ENCODE measurements at places on chromosomes 7 and 10. TPM values are rescaled to one million over a fixed set of nuclear protein-coding genes. Genes with fewer than 3 reads are reported as not detected.

ZNF138 gene
- polyA plus RNA-seq, result 5.1 TPM

DNA sequence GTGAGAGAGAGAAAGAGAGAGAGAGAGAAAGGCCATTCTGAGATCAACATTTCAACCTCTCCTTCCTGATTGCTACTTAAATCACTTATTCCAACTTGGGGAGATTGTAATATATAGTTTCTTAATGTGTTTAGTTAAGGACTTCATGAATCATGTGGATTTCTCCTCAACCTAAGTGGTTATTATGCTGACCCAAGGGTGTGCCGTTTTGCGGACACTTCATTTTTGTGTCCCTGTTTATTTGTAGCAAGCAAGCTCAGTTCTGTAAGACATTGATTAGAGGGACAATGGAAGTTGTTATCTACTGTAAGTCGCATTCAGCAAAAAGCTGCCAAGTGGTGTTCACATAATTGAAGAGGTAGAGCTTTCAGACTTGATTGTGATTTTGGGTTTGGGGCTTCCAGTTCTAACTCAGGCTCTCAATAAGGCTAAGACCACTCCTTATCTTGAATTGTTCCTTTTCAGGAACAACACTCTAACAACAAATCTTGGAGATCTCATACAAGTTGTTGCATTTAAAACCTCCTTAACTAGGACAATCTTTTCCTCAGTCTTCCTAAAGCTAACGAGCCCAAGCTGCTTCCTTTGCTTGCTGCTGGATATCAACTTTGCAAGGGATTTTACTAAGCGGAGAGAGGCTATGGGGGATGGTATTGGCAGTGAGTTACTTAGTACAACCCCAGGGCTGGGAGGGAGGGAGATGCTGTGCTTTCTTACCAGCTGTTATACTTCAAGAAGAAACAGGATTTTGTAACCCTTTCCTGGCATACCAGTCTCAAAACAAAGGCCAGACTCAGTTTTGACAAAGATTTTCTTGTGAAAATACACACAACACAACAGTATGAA, 19.8 kb upstream of the COL1A2 start:
- DNase-seq, result peak; percentile 94

- DNase-seq, result no peak
These were observed 80.2 kb downstream of the DKK1 start for GRCh38 chr10:52394246-52394645.

GRCh38 chr10:99661377-99661763, 2.1 kb downstream of the ENTPD7 start:
- no peak for DNase-seq

GRCh38 chr7:52838981-52839411, 196.4 kb upstream of the POM121L12 start:
- no peak for DNase-seq

CYP3A4 gene
- 0.25 TPM for polyA plus RNA-seq

GRCh38 chr10:65968871-65969270, 957.0 kb upstream of the LRRTM3 start:
- DNase-seq, result no peak

GRCh38 chr10:122044713-122045112, 55.8 kb downstream of the TACC2 start:
- DNase-seq, result peak; percentile 92

GRCh38 chr7:47024991-47025390, 556.9 kb downstream of the TNS3 start:
- DNase-seq, result no peak

DNA sequence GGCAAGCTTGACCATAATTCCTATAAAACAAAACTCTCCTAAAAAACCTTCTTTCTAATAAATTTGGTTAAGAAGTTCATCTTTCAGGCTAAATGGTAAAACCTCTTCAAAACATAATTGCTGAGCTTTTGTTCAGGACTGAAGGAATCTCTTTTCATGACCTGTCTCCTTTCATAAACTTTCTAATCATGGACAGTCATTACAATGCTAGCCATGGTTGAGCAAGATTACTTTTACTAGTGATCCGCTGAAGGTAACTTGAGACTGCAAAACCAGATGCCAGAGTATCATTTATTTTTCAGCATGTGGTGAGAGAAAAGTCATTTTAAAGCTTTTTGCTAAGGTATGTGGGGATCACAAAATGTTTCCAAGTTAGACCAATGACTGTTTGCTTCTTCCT, 186.4 kb upstream of the RHOBTB1 start:
- DNase-seq, result no peak

HMX2 gene
- not detected for polyA plus RNA-seq

GRCh38 chr10:70139151-70139996, 6.7 kb upstream of the AIFM2 start:
- DNase-seq, result peak; percentile 40

DNA sequence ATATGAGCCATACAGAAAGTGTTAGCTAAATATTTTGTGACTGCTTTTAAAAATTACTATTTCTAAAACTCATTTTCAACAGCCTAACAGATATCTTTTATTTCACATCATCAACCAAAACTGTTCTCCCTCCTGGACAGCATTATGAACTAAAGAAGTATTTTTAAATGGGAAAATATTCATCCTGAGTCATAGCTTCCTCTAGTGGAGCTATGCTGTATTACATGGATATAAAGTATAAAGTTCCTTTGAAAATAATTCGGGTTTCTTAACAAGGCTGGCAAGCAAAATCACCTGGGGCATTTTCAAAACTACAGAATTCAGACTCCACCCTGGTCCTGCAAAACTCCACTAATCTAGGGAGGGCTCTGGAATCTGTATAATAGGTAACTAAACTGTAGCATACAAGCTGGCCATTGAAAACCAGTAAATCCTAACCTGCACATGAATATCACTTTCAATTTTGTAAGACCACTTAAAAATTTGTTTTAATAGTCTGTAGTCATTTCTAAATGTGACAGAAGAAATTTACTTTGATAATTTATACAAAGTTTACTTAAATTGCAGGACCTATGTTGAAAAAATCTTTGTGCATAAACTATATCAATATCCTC, 53.5 kb downstream of the SCIN start:
- DNase-seq, result no peak

HERC4 gene
- polyA plus RNA-seq, result 24.2 TPM

DNA sequence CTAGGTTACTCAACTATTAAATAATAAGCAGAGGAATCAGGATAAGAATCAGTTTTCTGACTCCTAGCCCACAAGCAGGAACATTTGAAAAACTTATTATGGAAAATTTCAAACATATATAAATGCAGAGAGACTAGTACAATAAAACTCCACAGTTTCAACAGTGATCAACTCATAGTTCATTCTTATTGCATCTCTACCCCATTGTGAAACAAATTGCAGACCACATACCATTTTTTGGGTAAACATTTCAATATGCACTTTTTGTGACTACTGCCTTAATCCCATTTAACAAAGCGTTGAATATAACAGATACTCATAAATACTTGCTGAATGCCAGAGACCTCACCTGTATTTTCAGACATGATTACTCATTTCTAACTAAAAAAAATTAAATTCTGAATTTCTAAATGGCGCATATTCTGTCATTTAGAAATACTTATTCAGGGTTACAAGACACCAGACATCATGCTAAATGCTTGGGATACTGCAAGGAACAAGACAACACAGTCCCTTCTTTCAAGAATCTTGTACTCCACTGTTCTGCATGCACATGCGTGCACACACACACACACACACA, 11.4 kb downstream of the CDK6 start:
- DNase-seq, result no peak

DNA sequence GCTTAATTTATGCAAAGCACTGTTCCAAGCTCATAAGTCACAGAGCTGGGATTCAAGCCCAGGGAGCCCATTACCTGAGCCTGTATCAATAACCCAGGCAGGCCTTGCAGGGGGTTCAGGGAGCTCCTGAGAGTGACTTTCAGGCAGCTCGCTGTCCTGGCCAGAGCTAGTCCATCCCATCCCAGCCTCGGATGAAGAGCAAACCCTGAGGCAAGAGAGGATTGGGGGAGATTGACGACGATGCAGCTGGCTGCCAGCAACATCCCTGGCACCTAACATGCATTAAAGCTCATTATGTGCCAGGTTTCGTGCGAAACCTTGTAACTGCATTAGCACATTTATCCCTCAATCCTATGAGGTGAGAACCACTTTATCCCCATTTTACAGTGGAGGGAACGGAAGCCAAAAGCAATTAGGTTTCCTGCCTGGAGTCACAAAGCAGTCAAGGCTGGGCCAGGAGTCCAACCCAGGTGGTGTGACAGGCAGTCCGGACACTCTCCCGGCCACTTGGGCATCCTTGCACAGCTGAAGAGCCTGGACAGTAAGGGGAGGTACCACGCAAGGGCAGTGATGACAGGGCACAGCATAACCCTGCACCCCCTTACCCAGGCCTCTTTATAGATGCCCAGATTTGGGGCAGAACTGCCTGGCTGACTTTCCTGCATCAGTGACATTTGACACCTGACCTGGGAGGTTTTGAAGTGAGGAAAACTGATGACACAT, 129.8 kb upstream of the CHST15 start:
- DNase-seq, result no peak

GRCh38 chr7:24381894-24382505, 98.0 kb downstream of the NPY start:
- no peak for DNase-seq

GRCh38 chr10:84328418-84329195, at the start of gene CCSER2:
Gene CCSER2 (plus strand): TSS chr10:84328589. CDS start chr10:84371053, 42,464 bp downstream.
- peak; percentile 99 for DNase-seq

GRCh38 chr10:132478341-132479023, 59.1 kb upstream of the INPP5A start:
- peak; percentile 58 for DNase-seq

- DNase-seq, result no peak
These were observed 34.8 kb downstream of the SGCE start for GRCh38 chr7:94621120-94621519.

EPHA1 gene
- polyA plus RNA-seq, result 4.2 TPM

DNA sequence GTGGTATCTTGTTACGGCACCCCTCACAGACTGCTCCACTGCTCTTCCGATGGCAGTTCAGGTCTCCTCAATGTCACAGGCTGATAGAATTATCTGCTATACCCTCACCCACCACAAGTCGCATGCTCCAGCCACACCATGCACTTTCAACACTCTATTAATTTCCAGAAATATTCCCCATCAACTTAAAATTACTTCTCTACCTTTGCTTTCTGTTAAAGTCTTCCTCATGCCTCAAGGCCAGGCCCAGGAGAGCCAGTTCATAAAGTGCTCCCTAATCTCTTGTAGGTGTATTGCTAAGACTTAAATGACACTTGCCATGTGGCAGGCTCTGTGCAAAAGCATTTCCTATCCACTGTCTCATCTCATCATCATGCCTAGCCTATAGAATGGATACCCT, 105.9 kb upstream of the ARID5B start:
- DNase-seq, result no peak

GRCh38 chr7:37484426-37485073, 35.9 kb upstream of the ELMO1 start:
- no peak for DNase-seq

DNA sequence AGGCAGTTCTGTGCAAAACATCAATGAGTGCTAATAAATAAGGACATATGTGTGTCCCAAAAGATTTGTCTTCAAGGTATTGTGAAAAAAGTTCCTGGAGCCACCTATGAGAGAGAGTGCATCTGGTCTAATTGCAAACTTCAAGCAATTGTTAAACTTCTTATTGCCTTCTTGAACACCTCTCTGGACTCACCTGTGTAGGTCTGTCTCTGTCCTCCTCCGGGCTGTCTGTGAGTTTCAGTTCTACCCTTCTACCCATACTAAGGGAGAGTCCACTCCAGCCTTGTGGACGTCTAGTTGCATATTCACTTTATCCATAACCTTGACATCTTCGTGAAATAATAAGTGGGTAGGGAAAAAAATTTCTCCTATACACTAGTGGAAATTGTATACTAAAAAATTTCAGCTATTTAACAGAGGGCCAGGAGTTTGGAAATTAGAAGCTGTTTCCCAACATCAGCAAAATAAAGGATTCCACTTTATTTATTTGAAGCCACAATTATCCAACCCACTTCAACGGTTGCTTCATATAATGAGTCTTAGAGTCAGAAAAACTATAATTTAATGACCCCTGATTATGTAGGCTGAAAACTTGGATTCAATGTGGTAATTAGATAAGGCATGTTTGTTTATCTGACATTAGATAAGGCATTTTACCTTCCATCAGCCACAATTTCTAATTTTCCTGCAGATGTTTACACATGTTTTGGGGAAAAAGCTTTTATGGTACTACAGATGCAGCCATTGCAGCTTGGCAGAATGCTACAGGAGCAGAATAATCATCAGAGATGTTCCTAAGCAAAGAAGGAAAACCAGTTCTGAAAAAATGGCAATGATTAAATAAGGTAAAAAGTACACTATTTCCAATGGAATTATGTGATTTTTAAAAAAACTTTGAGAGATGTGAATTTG, 150.8 kb upstream of the FAM3C start:
- no peak for DNase-seq

GRCh38 chr10:44400541-44400940, 15.6 kb upstream of the CXCL12 start:
- DNase-seq, result no peak

- peak; percentile 67 for DNase-seq
These were observed 1.1 kb downstream of the TET1 start for GRCh38 chr10:68560943-68561864.

KLF14 gene
- polyA plus RNA-seq, result not detected

ETV1 gene
- 0.69 TPM for polyA plus RNA-seq

C1QL3 gene
- polyA plus RNA-seq, result 0.04 TPM

ABCB4 gene
- polyA plus RNA-seq, result 0.23 TPM

DNA sequence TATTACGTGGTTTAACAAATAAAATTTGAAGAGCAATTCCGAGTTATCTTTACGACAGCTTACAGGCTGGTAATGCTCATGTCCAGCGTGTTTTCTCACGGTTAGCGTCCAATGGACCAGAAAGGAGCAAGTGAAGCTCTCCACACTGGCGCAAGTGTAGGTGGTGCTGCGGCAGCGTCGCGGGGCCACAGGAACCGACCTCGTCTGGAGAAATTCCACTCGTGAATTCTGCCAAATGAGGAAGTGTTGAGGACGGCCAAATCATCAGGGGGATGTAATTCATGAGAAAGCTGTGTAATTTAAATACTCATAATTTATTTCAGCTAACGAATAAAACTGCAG, 350 bp upstream of the ZNF37A start:
- DNase-seq, result no peak

CHST3 gene
- polyA plus RNA-seq, result 0.60 TPM

- DNase-seq, result peak; percentile 68
These were observed 176.2 kb downstream of the GALNT17 start for GRCh38 chr7:71308096-71308495.

OR6B1 gene
- polyA plus RNA-seq, result not detected

FRMD4A gene
- 13.2 TPM for polyA plus RNA-seq

- no peak for DNase-seq
These were observed 107.2 kb downstream of the CUBN start for GRCh38 chr10:17022466-17022825.

- DNase-seq, result peak; percentile 56
These were observed 77.9 kb downstream of the CCNY start for GRCh38 chr10:35413985-35414861.

CYP2C9 gene
- polyA plus RNA-seq, result 2.5 TPM

AEBP1 gene
- 12.0 TPM for polyA plus RNA-seq

All from sigmoid colon (tissue), 7 donors.